A375 (cell line): ENCODE measurements at places on chromosomes 1 and 21. TPM values are rescaled to one million over a fixed set of nuclear protein-coding genes. Genes with fewer than 3 reads are reported as not detected.

ATP6V1G3 gene
- not detected in 2 replicates for total RNA-seq

NBPF9 gene
- 21.0 and 21.5 TPM in 2 replicates for total RNA-seq

C1orf21 gene
- 7.1 and 7.9 TPM in 2 replicates for total RNA-seq

GBP6 gene
- total RNA-seq = not detected in 2 replicates

CELA3B gene
- total RNA-seq = not detected in 2 replicates

CORT gene
- total RNA-seq = 0.64 and 0.66 TPM in 2 replicates

C1orf94 gene
- 0.08 TPM in 1 of 2 replicates, not detected in the other for total RNA-seq

CD84 gene
- not detected in 2 replicates for total RNA-seq

B3GALT5 gene
- 0.79 and 0.90 TPM in 2 replicates for total RNA-seq

RAD54L gene
- 16.8 and 18.4 TPM in 2 replicates for total RNA-seq

GJC2 gene
- 3.1 and 3.3 TPM in 2 replicates for total RNA-seq

FCRLB gene
- 8.3 and 8.6 TPM in 2 replicates for total RNA-seq

LCE1E gene
- total RNA-seq = not detected in 2 replicates

SYCP1 gene
- not detected in 2 replicates for total RNA-seq

RAB3B gene
- total RNA-seq = 0.75 and 0.98 TPM in 2 replicates

THEM5 gene
- total RNA-seq = not detected in 2 replicates

IFNAR1 gene
- 11.8 and 19.2 TPM in 2 replicates for total RNA-seq

CYP4Z1 gene
- not detected in 2 replicates for total RNA-seq

CYP4A11 gene
- not detected in 2 replicates for total RNA-seq

MXRA8 gene
- 0.77 TPM in 1 of 2 replicates, not detected in the other for total RNA-seq

PRXL2B gene
- total RNA-seq = 12.0 and 18.4 TPM in 2 replicates

AK5 gene
- 4.1 and 4.6 TPM in 2 replicates for total RNA-seq

CYYR1 gene
- 0.19 and 0.21 TPM in 2 replicates for total RNA-seq

TARS2 gene
- total RNA-seq = 35.7 and 40.2 TPM in 2 replicates

SERTAD4 gene
- total RNA-seq = 36.6 and 37.4 TPM in 2 replicates

SDF4 gene
- 86.0 and 88.9 TPM in 2 replicates for total RNA-seq

S100B gene
- total RNA-seq = 62.9 and 82.2 TPM in 2 replicates

ATP5IF1 gene
- 413 and 483 TPM in 2 replicates for total RNA-seq

SPRR5 gene
- total RNA-seq = not detected in 2 replicates

BNIPL gene
- total RNA-seq = 0.30 and 2.2 TPM in 2 replicates

RPS27 gene
- 4,591 and 4,593 TPM in 2 replicates for total RNA-seq

GSTM2 gene
- total RNA-seq = 2.9 and 5.3 TPM in 2 replicates

SPRR2A gene
- total RNA-seq = not detected in 2 replicates

PDPN gene
- total RNA-seq = 0.80 TPM in 1 of 2 replicates, not detected in the other
